ENCODE measurements at places on chromosomes 3 and 15.

GRCh38 chr15:60118626-60119025 lies 114.5 kb downstream of the FOXB1 start:
- no peak for DNase-seq

DNA sequence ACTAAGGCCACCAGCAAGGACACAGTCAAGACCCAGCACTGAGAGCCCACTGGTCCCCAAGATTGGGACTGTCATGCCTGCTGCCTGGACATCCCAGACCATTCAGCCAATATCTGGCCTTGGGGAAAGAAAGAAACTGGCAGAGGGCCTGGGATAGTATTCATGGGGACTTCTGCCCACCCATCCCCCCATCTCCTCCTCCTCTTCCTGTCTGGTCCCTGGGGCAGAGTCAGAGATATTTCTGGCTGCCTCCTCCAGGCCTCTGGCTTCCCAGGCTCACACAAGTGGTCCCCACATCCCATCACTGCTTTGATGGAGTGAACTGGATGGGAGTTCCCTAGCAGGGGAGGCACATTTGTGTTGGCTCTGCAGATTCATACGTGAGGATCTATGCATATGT lies 4.2 kb upstream of the RASL12 start:
- DNase-seq: no peak

GRCh38 chr3:52393131-52393807 lies 51.6 kb downstream of the SEMA3G start:
- no peak for DNase-seq

GRCh38 chr15:39154776-39155175 lies 426.1 kb upstream of the THBS1 start:
- DNase-seq: no peak

GRCh38 chr15:36426691-36427090 lies 152.7 kb upstream of the CDIN1 start:
- DNase-seq: no peak

DNA sequence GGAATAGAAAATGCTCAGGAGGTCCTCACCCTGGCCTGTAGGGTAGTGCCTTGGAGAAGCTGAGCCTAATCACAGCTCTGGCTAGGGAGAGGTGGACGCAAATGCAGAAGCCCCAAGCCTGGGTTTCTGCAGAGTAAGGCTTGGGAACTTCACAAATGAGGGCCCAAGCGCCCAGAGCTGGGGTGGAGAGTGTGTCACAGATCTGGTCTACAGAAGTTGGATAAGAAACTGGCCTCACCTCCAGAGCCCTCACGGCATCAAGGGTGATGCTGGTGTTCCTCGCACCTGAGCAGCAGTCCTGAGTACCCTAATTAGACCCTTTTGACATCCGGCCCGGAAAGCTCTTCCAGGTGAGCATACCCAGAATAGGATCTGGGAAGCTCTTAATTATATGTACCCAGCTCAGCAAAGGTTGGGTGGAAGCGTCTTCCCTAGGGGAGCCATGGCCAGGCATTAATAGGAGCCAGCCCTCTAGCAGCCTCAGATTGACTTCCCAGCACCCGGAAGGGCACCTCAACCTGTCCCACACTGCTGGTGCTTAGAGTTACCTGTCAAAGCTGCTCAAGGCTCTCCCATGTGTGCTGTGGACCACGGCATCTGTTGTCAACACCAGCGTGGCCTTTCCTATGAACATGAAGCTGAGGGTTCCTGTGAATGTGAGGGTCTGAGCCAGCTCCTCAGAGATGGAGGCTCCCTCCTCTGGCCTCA lies 31.8 kb downstream of the RBM5 start:
- DNase-seq: no peak

- no peak for DNase-seq
Measured at GRCh38 chr15:78338781-78339180, 1.4 kb upstream of the CRABP1 start.

GRCh38 chr3:158347966-158348365 lies 223.0 kb upstream of the MLF1 start:
- no peak for DNase-seq

GRCh38 chr15:71752128-71752527 lies 58.2 kb upstream of the NR2E3 start:
- DNase-seq: no peak

DNA sequence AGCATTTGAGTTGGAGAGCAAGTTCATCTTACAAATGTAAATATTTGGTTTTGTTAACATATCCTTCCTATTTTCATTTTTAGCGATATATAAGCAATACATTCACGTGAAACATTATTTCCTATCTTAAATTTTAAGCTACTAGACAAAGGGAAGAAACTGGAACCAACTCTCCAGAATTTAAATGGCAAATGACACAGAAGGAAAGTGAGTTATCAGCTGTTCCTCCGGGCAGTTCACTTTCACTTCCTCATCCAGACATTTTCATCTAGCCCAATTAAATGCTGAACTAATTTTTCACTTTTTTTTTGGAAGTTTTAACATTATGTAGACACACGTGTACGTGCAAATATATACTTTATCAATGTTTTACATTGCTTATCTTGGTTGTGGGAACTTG lies 58.7 kb downstream of the MORC1 start:
- no peak for DNase-seq

DNA sequence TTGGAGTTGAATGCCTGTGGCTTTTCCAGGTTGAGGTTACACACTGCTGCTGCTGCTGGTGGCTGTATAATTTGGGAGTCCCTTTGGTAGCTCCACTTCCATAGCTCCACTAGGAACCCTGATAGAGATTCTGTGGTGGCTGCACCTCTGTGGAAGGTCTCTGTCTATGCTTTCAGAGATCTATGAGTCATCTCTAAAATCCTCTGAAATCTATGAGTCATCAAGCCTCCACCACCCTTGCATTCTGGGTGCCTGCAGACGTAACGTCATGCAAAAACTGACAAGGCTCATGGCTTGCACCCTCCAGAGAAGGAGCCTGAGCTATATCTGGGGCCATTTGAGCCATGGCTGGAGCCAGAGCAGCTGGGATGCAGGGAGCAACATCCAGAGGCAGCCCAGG lies 1037.0 kb upstream of the CFAP20DC start:
- peak; percentile 48 for DNase-seq

Measured in activated naive CD4-positive, alpha-beta T cell treated with anti-CD3 and anti-CD28 coated beads, Interleukin-2, amount 50 U/mL, for 16 hours (primary cell).